Keratinocyte (primary cell): ENCODE measurements at places on chromosomes 11 and 22.
A peak's percentile ranks its signal among the peaks of the same experiment; 100 is the strongest.

- H3K36me3 ChIP-seq = no peaks in the 10 kb centered on the region
- H3K4me3 ChIP-seq = no peak overlapping the region
- H3K4me1 ChIP-seq = peaks cover 28% of the 10 kb centered on the region
- H3K27me3 ChIP-seq = no peaks in the 10 kb centered on the region
- no peak overlapping the region for H3K27ac ChIP-seq
These were observed 32.4 kb downstream of the ZC3H12C start for GRCh38 chr11:110125632-110126031.

- H3K4me3 ChIP-seq = no peak overlapping the region
- H3K27ac ChIP-seq = no peak overlapping the region
- H3K4me1 ChIP-seq = peaks cover 17% of the 10 kb centered on the region
- DNase-seq = no peak
These were observed 43.6 kb upstream of the CD5 start for GRCh38 chr11:61058583-61059259.

- H3K27me3 ChIP-seq = no peaks in the 10 kb centered on the region
- H3K4me1 ChIP-seq = no peaks in the 10 kb centered on the region
- DNase-seq = no peak
These were observed 10.0 kb downstream of the FADS1 start for GRCh38 chr11:61806785-61807184.

DNA sequence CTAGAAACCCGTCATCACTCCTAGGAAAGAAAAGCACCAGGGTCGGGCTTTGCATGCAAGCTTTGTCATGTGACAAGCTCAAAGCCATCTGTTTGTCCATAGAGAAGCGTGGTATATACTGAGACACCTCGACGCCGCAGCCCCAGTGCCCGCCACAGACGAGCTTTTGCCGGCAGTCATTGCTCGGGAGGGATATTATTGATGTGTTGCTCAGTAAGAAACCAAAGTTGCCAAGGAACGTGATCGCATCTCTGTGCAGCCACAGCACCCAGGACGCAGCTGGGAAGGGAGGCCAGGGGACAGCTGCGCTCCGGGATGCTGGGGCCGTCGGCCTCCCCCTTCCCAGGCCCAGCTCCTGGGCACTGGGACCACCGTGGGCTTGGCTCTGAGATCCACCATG lies 89.5 kb upstream of the KCNQ1OT1 start:
- no peaks in the 10 kb centered on the region for H3K36me3 ChIP-seq
- no peaks in the 10 kb centered on the region for H3K4me1 ChIP-seq
- no peak overlapping the region for H3K4me3 ChIP-seq
- no peak overlapping the region for H3K27ac ChIP-seq
- no peak for DNase-seq

GRCh38 chr11:126573325-126573978 lies 218.0 kb downstream of the ST3GAL4 start:
- H3K36me3 ChIP-seq = no peaks in the 10 kb centered on the region
- no peak overlapping the region for H3K4me3 ChIP-seq
- peaks cover 3% of the 10 kb centered on the region for H3K27me3 ChIP-seq
- no peak overlapping the region for H3K27ac ChIP-seq

DNA sequence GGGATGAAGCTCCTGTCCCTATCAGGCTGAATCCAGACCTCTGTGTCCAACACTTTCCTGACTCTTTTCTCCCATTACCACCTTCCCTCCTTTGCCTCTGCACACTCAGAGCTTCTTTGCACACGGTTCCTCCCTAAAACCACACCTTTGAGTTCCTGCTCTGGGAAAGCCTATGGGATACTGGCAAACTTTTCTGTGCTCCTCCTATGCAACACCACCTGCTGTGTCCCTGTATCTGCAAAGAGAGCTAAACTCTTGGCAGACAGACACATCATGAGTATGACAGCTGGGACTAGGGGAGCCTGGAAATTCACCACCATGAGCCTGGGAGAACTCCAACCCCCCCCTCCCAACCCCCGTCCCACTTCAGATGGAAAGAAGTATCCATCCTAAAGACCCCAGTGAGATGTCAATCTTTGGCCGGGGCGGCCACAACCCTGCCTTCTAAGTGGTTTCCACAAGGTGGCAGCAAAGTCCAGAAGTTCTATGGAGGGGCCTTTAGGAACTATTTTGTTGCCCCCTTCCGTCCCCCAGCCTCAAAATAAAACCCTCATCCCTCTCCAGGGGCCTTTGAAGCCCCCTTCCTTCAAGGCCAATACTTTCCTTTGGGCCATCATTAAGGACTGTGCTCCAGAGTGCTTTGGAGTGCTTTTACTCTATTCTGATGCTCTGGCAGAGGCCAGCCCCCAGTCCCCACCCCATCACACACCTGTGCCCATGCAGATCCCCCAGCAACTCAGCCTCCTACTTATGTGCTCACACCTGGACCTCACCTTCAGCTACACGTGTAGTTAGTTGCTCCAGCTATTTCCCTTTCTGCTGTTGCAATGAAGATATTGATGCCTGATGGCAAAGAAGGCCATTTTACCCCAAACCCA lies 19.4 kb downstream of the HTR3A start:
- no peak for DNase-seq
- no peak overlapping the region for H3K4me3 ChIP-seq

DNA sequence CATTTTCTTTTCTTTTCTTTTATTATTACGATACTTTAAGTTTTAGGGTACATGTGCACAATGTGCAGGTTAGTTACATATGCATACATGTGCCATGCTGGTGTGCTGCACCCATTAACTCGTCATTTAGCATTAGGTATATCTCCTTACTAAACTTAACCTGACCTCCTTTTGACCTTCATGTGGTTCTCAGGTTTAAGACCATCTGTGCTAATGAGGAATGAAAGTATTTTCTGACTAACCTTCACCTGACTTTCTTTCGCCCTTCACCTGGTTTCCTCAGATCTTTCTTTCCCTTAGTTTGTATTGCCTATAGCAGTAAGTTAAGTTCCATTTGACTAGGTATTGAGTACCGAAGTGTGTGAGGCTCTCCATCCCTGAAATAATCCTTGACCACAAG lies 6.5 kb downstream of the EXPH5 start:
- H3K36me3 ChIP-seq = peaks cover 3% of the 10 kb centered on the region
- no peaks in the 10 kb centered on the region for H3K27me3 ChIP-seq
- H3K4me3 ChIP-seq = no peak overlapping the region
- no peak for DNase-seq
- H3K4me1 ChIP-seq = peaks cover 37% of the 10 kb centered on the region

GRCh38 chr22:42270176-42270509 lies 310 bp downstream of the TCF20 start:
- no peaks in the 10 kb centered on the region for H3K36me3 ChIP-seq
- DNase-seq = no peak
- H3K27ac ChIP-seq = peak overlapping the region; percentile 79

DNA sequence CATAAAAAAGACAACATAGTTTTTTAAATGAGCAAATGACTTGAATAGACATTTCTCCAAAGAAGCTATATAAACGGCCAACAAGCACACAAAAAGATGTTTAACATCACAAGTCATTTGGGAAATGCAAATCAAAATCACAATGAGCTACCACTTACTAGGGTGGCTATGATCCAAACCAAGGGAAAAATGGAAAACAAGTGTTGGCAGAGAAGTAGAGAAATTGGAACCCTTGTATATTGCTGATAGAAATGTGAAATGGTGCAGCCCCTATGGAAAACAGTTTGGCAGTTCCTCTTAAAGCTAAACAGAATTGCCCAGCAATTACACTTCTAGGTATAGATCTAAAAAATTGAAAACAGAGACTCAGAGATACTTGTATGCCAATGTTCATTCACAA lies 29.0 kb downstream of the PAMR1 start:
- H3K4me1 ChIP-seq = no peaks in the 10 kb centered on the region
- no peaks in the 10 kb centered on the region for H3K27me3 ChIP-seq
- H3K27ac ChIP-seq = no peak overlapping the region
- no peak for DNase-seq

DNA sequence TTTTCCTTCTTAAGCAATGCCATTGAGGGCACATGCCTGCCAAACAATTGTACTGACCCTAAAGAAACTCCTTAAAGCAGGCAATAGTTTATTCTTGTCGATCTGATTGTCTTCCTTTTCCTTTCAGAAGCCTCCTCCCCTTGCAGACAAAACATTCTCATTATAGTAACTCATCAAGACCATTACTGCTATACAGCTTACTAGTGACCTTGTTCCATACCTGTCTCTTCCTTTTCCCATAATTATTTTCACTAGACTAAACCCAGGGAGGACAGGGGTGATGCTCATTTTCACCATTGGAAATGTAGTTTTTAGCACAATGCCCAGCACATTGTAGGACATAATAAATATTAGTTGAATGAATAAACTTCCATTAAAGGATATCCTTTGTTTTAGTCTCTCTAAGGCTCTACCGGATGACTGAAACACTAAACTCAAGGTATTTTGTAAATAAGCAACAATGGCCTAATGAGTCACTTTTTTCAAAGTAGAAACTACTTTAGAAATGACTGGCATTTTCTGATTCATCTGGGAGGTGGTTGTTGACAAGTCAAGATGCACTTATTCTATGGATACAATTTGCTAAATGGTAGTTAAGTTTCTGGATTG lies 9.3 kb upstream of the MSANTD4 start:
- H3K36me3 ChIP-seq = no peaks in the 10 kb centered on the region
- H3K27ac ChIP-seq = no peak overlapping the region
- H3K4me1 ChIP-seq = no peaks in the 10 kb centered on the region
- no peak for DNase-seq

DNA sequence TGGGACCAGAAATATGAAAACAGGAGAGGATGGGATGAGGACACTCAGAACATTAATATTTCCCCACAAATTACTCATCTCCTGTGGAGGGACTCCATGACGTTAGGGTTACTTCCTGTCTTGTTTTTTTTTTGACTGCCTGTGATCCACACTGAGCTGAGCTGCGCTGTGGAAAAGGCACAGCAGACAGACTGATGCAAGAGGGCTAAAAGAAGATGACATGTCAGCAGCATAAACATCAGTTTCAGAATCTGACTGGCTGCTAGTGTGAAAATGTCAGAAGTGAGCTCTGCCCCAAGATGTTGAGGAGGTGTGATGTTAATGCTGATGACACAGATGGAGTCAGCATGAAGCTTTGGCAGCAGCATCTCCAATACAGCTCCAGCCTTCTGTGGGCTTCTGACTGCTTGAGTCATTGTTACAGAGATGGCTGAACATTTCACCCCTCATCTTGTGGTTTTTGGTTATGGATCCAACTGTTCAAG lies 286.8 kb downstream of the BLID start:
- DNase-seq = peak; percentile 5
- no peaks in the 10 kb centered on the region for H3K36me3 ChIP-seq
- no peak overlapping the region for H3K4me3 ChIP-seq
- H3K4me1 ChIP-seq = peaks cover 15% of the 10 kb centered on the region
- no peaks in the 10 kb centered on the region for H3K27me3 ChIP-seq

- H3K4me3 ChIP-seq = no peak overlapping the region
- no peaks in the 10 kb centered on the region for H3K27me3 ChIP-seq
- H3K4me1 ChIP-seq = peaks cover 15% of the 10 kb centered on the region
- no peaks in the 10 kb centered on the region for H3K36me3 ChIP-seq
- H3K27ac ChIP-seq = peak overlapping the region; percentile 62
- peak; percentile 42 for DNase-seq
These were observed 74.6 kb downstream of the AASDHPPT start for GRCh38 chr11:106152013-106152412.

DNA sequence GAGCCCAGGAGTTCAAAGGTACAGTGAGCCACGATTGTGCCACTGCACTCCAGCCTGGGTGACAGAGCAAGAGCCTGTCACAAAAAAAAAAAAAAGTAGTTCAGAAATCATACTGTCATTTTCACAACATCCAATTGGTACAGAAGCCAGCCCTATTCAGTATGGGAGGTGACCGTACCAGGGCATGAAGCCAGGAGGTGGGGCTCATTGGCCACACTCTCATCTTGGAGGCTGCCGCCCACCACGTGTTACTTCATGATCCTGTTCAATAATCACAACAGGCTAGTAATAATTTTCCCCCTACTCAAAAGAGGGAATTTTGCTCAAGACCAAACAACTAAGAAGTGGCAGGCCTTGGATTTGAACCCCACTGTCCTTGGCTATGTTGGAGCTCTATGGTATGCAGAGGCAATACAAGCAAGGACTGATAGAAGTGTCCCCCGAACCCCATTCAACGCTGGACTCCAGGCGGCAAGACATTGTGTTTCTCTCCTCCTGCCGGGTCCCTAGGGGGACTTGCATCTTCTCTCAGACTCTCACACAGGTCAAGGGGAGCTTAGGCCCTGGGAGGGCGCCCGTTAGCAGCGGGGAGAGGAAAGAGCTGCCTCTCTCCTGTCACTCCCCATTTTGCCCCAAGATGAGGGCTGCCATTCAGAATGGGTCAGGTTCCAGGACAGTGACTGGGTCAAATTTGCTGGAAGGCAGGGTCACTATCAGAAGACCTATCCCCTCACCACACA lies 40.2 kb upstream of the EMID1 start:
- DNase-seq = no peak
- no peaks in the 10 kb centered on the region for H3K4me1 ChIP-seq
- no peaks in the 10 kb centered on the region for H3K27me3 ChIP-seq
- H3K4me3 ChIP-seq = no peak overlapping the region

- no peak for DNase-seq
- H3K27me3 ChIP-seq = no peaks in the 10 kb centered on the region
- no peak overlapping the region for H3K4me3 ChIP-seq
- peaks cover 16% of the 10 kb centered on the region for H3K4me1 ChIP-seq
These were observed 47.1 kb downstream of the EHF start for GRCh38 chr11:34667810-34668582.

GRCh38 chr11:60970890-60971289 lies 590 bp upstream of the CD6 start:
- no peaks in the 10 kb centered on the region for H3K27me3 ChIP-seq
- no peak overlapping the region for H3K4me3 ChIP-seq
- DNase-seq = no peak
- no peaks in the 10 kb centered on the region for H3K36me3 ChIP-seq

DNA sequence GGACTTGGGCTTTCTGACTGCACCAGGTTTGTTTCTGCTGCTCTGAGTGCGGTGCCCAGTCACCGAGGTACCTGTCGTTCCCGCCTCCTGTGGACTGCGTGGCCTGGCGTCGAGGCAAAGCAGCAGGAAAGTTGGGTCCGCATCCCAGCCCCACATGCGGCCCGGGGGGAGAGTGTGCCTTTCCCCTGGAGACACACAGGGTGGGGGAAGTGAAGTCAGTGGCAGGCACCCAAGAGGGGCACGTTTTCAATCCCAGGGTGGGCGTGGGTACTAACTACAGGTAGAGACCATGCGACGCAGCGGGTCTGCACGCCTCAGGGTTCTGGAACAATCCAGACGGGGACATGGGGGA lies 25.3 kb upstream of the GRAMD4 start:
- no peak for DNase-seq
- peaks cover 2% of the 10 kb centered on the region for H3K4me1 ChIP-seq
- no peak overlapping the region for H3K4me3 ChIP-seq
- H3K36me3 ChIP-seq = no peaks in the 10 kb centered on the region
